Activated naive CD4-positive, alpha-beta T cell treated with anti-CD3 and anti-CD28 coated beads for 36 hours (primary cell): ENCODE measurements at places on chromosomes 7 and 10.
A peak's percentile ranks its signal among the peaks of the same experiment; 100 is the strongest.

- no peaks in the 10 kb centered on the region for H3K27me3 ChIP-seq
- H3K36me3 ChIP-seq, result no peaks in the 10 kb centered on the region
- DNase-seq, result no peak
- H3K4me1 ChIP-seq, result peaks cover 7% of the 10 kb centered on the region
Observed at GRCh38 chr7:1580422-1581030, 10.7 kb upstream of the PSMG3 start.

DNA sequence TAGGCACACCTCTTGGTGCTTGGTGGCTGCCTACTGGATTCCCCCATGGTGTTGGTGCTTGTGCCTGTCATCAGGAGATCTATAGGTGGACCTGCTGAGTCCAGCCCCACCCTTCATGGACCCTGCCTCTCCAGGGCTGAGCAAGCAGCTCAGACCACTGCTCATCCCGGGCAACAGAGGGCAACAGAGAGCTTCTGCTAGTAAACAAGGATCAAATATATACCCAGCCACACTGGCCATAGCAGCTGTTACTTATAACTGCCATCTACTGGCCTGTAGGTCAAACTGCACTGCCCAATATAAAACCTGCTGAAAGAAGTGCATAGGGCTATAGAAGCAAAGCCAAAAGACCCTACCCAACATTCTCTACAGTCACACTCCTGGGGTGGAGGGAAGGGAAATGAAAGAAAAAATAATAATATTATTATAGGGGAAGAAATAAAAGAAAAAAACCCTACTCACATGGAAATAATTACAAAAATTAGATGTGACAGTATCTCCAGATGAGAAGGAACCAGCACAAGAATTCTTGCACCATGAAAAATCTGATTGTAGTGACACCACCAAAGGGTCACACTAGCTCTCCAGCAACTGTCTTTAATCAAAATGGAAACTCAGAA, 54.9 kb upstream of the ZNF800 start:
- peak; percentile 52 for DNase-seq
- no peak overlapping the region for H3K4me3 ChIP-seq
- peaks cover 15% of the 10 kb centered on the region for H3K4me1 ChIP-seq
- peaks cover 1% of the 10 kb centered on the region for H3K36me3 ChIP-seq

GRCh38 chr10:87608756-87609155, 50.9 kb upstream of the PAPSS2 start:
- no peaks in the 10 kb centered on the region for H3K4me1 ChIP-seq
- no peaks in the 10 kb centered on the region for H3K36me3 ChIP-seq
- H3K27me3 ChIP-seq, result no peaks in the 10 kb centered on the region
- no peak overlapping the region for H3K27ac ChIP-seq

- H3K27me3 ChIP-seq, result no peaks in the 10 kb centered on the region
- DNase-seq, result no peak
- peaks cover 2% of the 10 kb centered on the region for H3K36me3 ChIP-seq
- no peak overlapping the region for H3K27ac ChIP-seq
Observed at GRCh38 chr7:4022265-4022664, 659.8 kb upstream of the FOXK1 start.

GRCh38 chr7:26091933-26092332, 60.1 kb upstream of the NFE2L3 start:
- H3K4me3 ChIP-seq, result no peak overlapping the region
- DNase-seq, result peak; percentile 28
- peaks cover 28% of the 10 kb centered on the region for H3K4me1 ChIP-seq
- no peak overlapping the region for H3K27ac ChIP-seq
- H3K27me3 ChIP-seq, result no peaks in the 10 kb centered on the region
- no peaks in the 10 kb centered on the region for H3K36me3 ChIP-seq

GRCh38 chr7:31720366-31720765, 33.4 kb downstream of the PPP1R17 start:
- H3K4me3 ChIP-seq, result no peak overlapping the region
- peaks cover 2% of the 10 kb centered on the region for H3K27me3 ChIP-seq
- no peaks in the 10 kb centered on the region for H3K36me3 ChIP-seq
- no peak overlapping the region for H3K27ac ChIP-seq
- no peaks in the 10 kb centered on the region for H3K4me1 ChIP-seq
- DNase-seq, result no peak

GRCh38 chr10:77105761-77106221, 531.8 kb downstream of the KCNMA1 start:
- no peak for DNase-seq
- no peaks in the 10 kb centered on the region for H3K36me3 ChIP-seq
- no peaks in the 10 kb centered on the region for H3K27me3 ChIP-seq

DNA sequence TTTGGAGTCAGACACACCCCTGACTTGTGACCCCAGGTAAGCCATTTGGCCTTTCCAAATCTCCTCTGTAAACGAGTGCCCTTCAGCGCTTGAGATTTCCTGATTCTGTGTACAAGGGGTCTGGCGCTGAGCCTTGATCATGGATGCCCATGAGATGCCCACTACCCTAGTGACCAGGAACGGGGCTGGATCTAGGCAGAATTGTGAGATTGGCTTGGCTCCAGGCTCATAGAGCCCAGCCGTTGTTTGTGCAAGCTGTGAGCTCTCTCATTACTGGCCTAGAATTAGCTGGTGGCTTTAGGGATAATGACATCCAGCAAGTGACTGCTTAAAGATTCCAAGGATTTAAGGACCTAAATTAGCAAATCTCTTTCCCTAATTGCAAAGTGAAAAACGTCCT, 84.9 kb downstream of the CAMK1D start:
- peaks cover 7% of the 10 kb centered on the region for H3K36me3 ChIP-seq
- H3K4me1 ChIP-seq, result peaks cover 4% of the 10 kb centered on the region
- H3K27ac ChIP-seq, result no peak overlapping the region
- no peaks in the 10 kb centered on the region for H3K27me3 ChIP-seq
- no peak for DNase-seq

- no peak for DNase-seq
- peaks cover 40% of the 10 kb centered on the region for H3K4me1 ChIP-seq
- H3K4me3 ChIP-seq, result no peak overlapping the region
- no peak overlapping the region for H3K27ac ChIP-seq
- no peaks in the 10 kb centered on the region for H3K27me3 ChIP-seq
Observed at GRCh38 chr10:22244001-22244400, 26.2 kb upstream of the EBLN1 start.

DNA sequence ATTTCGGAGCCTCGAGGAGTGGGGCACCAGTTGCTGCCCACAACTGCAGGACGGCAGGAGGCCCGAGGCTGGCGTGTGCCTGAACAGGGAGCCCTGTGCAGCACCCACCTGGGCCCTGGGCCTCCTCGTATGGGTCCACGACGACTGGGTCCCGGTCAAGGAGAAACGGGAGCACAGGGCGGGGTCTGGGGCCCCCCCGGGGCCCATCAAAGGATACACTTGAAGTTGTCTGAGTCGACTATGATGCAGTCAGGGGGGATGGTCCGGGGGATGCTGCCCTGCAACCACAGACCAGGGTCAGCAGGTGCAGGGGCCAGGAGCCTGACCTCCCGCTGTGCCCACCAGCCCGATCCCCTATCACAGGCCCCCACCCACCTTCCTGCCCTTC, 28.5 kb upstream of the NKX6-2 start:
- no peaks in the 10 kb centered on the region for H3K4me1 ChIP-seq
- H3K27me3 ChIP-seq, result peaks cover 13% of the 10 kb centered on the region
- H3K4me3 ChIP-seq, result no peak overlapping the region
- no peak for DNase-seq

DNA sequence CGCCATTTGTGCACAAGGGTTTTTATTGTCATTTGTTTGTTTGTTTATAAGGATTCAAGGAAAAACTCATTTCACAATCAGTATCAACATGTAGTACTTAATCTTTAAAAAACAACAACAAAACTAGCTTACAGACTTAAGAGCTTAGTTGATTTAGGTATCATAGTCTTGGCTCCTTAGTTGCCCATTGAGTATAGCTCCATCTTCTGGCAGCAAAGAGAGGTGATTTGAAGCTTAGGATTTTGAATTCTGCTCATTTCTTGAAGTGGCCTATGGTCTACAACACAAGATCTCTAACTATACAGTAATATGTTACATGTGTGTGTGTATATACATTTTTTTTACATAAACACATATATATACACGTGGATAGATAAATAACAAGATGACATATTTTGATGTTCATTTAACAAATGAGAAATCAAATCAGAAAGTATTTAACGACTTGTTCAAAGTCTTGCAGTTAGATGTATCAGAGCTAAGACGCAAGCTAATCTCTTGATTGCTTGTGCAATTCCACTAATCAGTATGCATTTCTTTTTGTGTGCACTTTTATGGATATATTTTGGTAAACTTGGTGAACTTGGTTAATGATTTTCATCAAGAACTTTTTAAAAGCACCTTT, 307.3 kb downstream of the CAMK1D start:
- H3K27me3 ChIP-seq, result no peaks in the 10 kb centered on the region
- no peak for DNase-seq
- H3K27ac ChIP-seq, result no peak overlapping the region
- H3K36me3 ChIP-seq, result peaks cover 6% of the 10 kb centered on the region
- no peak overlapping the region for H3K4me3 ChIP-seq

GRCh38 chr10:46171661-46172060, 115.1 kb upstream of the ANTXRL start:
- no peak for DNase-seq
- H3K27ac ChIP-seq, result no peak overlapping the region
- H3K36me3 ChIP-seq, result peaks cover 4% of the 10 kb centered on the region
- no peak overlapping the region for H3K4me3 ChIP-seq
- H3K27me3 ChIP-seq, result no peaks in the 10 kb centered on the region

DNA sequence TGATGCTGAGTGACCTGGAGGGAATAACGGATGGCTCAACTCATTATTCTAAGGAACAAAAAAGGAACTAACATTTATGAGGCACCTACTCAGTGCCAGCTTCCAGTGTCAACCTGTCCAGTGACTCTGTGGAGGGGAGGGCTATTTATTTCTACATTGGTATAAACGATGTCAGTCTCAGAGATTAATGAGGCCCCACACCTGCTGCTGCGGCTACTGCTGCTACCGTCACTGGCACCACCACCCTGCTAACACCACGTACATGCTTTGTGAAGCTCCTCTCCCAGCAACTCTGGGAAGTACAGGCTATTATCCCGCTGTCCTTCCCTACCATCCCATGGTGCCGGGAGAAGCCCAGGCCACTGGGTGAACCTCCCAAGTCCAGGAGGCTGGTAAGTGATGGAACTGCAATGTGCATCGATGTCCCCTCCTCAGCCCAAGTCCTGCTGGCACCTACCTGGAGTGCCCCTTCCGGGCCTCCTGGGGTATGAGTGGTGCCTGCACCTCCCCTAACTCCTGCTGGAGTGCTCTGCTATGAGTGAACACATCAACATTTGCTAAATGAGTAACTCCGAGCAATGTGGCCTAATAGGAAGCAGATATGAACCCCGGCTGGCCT, 101.5 kb downstream of the ARHGAP22 start:
- no peak overlapping the region for H3K27ac ChIP-seq
- H3K36me3 ChIP-seq, result no peaks in the 10 kb centered on the region
- H3K4me1 ChIP-seq, result no peaks in the 10 kb centered on the region
- H3K4me3 ChIP-seq, result no peak overlapping the region
- H3K27me3 ChIP-seq, result no peaks in the 10 kb centered on the region
- no peak for DNase-seq

GRCh38 chr7:118219157-118219512, 5.4 kb upstream of the ANKRD7 start:
- no peaks in the 10 kb centered on the region for H3K36me3 ChIP-seq
- no peak overlapping the region for H3K27ac ChIP-seq
- no peak for DNase-seq
- H3K4me3 ChIP-seq, result no peak overlapping the region
- H3K4me1 ChIP-seq, result peaks cover 8% of the 10 kb centered on the region
- H3K27me3 ChIP-seq, result peaks cover 12% of the 10 kb centered on the region

GRCh38 chr7:132436121-132436520, 140.1 kb downstream of the PLXNA4 start:
- no peak overlapping the region for H3K27ac ChIP-seq
- peaks cover 93% of the 10 kb centered on the region for H3K4me1 ChIP-seq
- DNase-seq, result no peak

DNA sequence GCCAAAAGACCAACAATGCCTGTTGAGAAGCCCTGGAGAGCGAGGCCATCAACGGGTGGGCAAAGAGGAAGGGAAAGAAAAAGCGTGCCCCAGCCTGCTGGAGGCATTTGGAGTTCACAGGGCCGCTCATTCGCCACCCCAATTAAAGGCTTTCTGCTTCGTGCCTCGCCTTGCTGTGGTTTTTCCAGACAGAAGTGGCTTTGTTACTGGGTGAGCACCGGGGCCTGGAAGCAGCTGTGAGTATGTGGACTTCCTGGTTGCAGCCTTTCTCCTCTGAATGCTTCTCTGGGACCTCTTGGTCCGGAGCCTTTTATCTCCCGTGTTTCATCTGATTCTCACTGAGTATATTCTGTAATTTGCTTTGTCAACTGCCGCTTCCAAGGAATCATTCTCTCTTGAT, 118.1 kb upstream of the EGR2 start:
- no peak overlapping the region for H3K4me3 ChIP-seq
- H3K27me3 ChIP-seq, result peaks cover 18% of the 10 kb centered on the region
- peaks cover 2% of the 10 kb centered on the region for H3K4me1 ChIP-seq
- DNase-seq, result no peak
- no peaks in the 10 kb centered on the region for H3K36me3 ChIP-seq

GRCh38 chr7:138738114-138738513, 37.0 kb upstream of the SVOPL start:
- H3K36me3 ChIP-seq, result no peaks in the 10 kb centered on the region
- no peak for DNase-seq
- peaks cover 7% of the 10 kb centered on the region for H3K4me1 ChIP-seq
- H3K27me3 ChIP-seq, result no peaks in the 10 kb centered on the region
- H3K4me3 ChIP-seq, result no peak overlapping the region

- H3K4me3 ChIP-seq, result no peak overlapping the region
- no peaks in the 10 kb centered on the region for H3K4me1 ChIP-seq
- no peaks in the 10 kb centered on the region for H3K27me3 ChIP-seq
- H3K36me3 ChIP-seq, result no peaks in the 10 kb centered on the region
Observed at GRCh38 chr7:110281362-110281761, 809.6 kb upstream of the LRRN3 start.

GRCh38 chr10:44569193-44570091, 184.5 kb upstream of the CXCL12 start:
- no peaks in the 10 kb centered on the region for H3K36me3 ChIP-seq
- H3K4me1 ChIP-seq, result no peaks in the 10 kb centered on the region
- H3K27ac ChIP-seq, result no peak overlapping the region
- H3K27me3 ChIP-seq, result peaks cover 5% of the 10 kb centered on the region
- no peak overlapping the region for H3K4me3 ChIP-seq

- peaks cover 47% of the 10 kb centered on the region for H3K4me1 ChIP-seq
- H3K27ac ChIP-seq, result peak overlapping the region; percentile 97
- peak overlapping the region; percentile 95 for H3K4me3 ChIP-seq
- H3K27me3 ChIP-seq, result no peaks in the 10 kb centered on the region
- peak; percentile 74 for DNase-seq
- peaks cover 24% of the 10 kb centered on the region for H3K36me3 ChIP-seq
Observed at GRCh38 chr10:110305767-110306451, 1.2 kb upstream of the SMNDC1 start.

- H3K27ac ChIP-seq, result no peak overlapping the region
- DNase-seq, result no peak
- H3K4me3 ChIP-seq, result no peak overlapping the region
- no peaks in the 10 kb centered on the region for H3K36me3 ChIP-seq
- peaks cover 24% of the 10 kb centered on the region for H3K27me3 ChIP-seq
Observed at GRCh38 chr7:127154101-127154500, 98.6 kb downstream of the GRM8 start.

GRCh38 chr7:97342512-97342911, 225.0 kb downstream of the SDHAF3 start:
- H3K4me3 ChIP-seq, result no peak overlapping the region
- H3K4me1 ChIP-seq, result no peaks in the 10 kb centered on the region
- no peak for DNase-seq
- no peaks in the 10 kb centered on the region for H3K36me3 ChIP-seq

GRCh38 chr7:127600885-127601284, 7.3 kb downstream of the FSCN3 start:
- DNase-seq, result no peak
- no peak overlapping the region for H3K27ac ChIP-seq
- no peaks in the 10 kb centered on the region for H3K36me3 ChIP-seq
- no peak overlapping the region for H3K4me3 ChIP-seq
- no peaks in the 10 kb centered on the region for H3K27me3 ChIP-seq
- no peaks in the 10 kb centered on the region for H3K4me1 ChIP-seq
